Putamen (tissue), 1 donor: ENCODE measurements at places on chromosomes 5 and 9.

GRCh38 chr5:10984021-10984715, 223.1 kb upstream of the DAP start:
- DNase-seq: no peak

DNA sequence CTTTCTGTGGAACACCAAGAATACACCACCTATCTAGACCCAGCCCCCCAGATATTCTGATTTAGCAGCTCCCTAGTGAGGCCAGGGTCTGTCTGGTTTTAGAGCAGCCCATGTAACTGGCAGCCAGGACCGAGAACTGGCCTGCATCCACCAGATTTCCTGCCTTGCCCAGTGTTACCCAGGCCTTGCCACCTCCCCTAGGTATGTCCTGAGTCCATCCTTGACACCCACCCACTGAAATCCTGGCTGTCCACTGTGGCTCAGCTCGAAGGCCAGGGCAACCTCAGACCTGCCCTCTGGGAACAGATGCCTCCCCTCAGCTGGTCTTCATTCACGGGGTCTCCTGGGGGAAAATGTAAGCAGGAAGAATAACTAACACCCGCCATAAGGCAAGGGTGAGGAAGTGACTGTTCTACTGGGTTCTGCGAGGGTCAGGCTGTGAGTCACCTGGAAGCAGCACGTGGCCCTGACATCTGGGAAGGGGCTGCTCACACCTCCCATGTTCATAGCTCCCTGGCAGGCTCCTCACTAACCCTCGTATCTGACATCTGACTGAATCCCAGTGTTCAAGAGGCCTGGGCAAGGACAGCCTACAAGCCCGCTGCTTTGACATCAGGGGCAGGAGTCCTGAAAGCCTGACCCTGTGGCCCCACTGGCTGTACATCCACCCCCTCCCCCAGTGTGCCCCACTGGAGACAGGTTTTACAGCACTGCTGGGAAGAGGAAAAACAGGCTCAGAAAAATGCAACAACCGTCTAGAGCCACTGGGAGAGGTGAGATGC, 72.7 kb downstream of the SEMA4D start:
- DNase-seq: no peak

DNA sequence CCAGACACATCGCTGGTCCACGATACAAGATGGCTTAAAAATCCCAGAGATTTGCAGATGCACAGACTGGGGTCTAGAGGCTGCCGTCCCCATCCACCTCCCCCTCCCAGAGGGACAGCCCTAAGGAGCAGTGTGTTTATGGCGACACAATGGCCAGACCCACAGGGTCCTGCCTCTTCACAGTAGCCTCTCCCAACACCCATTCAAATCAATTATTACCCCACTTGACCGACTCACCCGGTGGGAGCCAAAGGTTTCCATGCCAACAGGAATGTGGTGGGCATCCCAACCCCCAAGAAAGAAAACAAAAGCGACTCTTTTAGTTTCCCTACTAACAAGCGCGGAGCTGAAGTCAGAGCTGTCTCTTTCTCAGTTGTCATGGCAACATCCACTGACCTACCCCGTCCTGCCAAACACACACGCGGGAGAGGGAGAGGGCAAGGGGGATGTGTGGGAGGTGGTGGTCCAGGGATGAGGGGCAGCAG, 209.0 kb downstream of the TTLL11 start:
- DNase-seq: peak; percentile 68

- no peak for DNase-seq
Observed at GRCh38 chr9:131625508-131625787, 80.1 kb downstream of the PRRT1B start.

- DNase-seq: peak; percentile 44
Observed at GRCh38 chr9:28808042-28808441, 1234.8 kb upstream of the C9orf72 start.

DNA sequence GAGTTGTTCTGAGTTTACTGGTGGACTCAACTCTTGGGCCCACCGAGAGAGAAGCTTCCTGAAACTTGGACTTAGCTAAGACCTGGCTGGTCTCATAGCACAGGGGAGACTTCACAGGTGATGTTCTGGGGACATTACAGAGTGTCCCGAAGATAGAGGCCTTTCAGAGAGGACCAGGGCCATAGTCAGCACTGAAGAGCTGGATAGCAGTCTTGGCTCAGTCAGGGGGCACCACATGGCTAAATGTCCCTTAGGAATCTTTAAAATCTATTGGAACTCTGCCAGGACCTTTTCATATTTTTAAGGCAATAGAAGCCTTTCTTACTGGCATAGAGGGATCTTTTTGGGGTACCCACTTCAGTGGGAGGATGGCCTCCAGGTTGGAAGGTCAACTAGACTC, 59.8 kb upstream of the CPLX2 start:
- DNase-seq: no peak

GRCh38 chr9:128107468-128108268, 19.9 kb downstream of the PTGES2 start:
- no peak for DNase-seq

GRCh38 chr5:102918986-102919610, 164.0 kb downstream of the PAM start:
- no peak for DNase-seq

GRCh38 chr5:129014185-129014584, 48.9 kb downstream of the SLC27A6 start:
- no peak for DNase-seq

DNA sequence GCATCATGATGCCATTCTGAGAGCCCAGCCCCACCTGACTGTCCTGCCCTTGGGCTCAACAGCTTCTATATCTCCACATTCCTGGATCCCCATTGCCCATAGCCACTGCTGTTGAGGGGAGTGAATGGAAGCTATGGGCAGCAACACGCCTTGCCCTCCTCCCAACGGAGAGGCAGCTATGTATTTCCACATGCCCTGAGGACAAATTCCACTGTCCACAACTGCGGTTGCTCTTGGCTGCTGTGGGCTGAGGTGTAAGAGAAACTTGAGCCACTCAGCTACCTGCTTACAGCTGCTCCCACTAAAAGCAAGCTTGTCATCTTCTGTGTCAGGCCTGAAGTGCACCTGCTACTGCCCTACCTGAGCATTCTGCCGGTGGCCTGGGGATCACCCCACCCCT, 222.9 kb downstream of the PSAT1 start:
- no peak for DNase-seq

GRCh38 chr5:141772281-141772680, 90.3 kb upstream of the ARAP3 start:
- no peak for DNase-seq

DNA sequence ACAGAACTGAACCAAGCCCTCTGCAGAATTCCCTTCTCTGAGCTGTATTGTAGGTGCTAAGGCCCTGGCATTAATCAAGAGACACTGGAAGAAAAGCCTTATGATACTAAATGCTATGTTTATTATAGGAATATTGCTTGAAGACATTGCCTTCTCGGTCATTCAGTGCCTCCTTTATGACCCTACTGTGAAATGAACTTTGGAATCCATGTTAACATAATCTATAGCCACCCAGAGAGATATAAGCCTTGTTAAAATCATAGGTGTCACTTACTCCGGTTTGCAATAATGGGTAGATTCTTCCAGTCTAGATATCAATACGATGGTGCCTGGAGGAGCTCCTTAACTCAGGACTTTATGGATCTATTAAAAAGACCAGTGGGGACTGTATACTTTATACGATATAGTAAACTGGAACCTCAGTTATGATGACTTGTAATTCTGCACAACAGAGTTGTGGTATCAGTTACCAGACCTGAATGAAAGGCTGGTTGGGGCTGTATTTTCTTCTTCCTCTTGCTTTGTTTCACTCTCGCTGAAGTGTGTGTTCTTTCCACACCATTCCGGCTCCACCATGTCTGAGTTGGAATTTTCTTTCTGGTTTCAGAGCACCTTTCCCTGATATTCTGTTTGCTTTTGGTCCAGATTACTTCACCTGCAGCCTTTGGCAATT, 154.5 kb downstream of the DROSHA start:
- no peak for DNase-seq

DNA sequence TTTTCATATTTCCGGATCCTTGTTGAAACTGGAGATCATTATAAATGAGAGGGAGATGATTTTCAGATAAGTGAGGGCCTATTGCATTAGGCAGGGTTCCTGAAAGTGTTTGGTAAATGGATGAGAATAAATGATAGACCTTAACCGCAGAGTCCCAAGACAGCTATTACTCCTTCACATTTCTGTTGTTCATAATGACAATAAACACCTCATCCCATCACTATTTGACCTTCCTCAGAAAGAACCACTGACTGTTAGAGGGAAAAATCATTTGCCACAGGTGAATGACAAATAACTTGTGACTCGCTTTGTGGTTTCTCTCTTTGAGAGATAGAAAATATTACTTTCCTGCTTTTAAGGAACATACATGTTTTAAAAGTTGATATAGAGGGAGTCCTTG, 47.3 kb upstream of the TRMT10B start:
- no peak for DNase-seq

DNA sequence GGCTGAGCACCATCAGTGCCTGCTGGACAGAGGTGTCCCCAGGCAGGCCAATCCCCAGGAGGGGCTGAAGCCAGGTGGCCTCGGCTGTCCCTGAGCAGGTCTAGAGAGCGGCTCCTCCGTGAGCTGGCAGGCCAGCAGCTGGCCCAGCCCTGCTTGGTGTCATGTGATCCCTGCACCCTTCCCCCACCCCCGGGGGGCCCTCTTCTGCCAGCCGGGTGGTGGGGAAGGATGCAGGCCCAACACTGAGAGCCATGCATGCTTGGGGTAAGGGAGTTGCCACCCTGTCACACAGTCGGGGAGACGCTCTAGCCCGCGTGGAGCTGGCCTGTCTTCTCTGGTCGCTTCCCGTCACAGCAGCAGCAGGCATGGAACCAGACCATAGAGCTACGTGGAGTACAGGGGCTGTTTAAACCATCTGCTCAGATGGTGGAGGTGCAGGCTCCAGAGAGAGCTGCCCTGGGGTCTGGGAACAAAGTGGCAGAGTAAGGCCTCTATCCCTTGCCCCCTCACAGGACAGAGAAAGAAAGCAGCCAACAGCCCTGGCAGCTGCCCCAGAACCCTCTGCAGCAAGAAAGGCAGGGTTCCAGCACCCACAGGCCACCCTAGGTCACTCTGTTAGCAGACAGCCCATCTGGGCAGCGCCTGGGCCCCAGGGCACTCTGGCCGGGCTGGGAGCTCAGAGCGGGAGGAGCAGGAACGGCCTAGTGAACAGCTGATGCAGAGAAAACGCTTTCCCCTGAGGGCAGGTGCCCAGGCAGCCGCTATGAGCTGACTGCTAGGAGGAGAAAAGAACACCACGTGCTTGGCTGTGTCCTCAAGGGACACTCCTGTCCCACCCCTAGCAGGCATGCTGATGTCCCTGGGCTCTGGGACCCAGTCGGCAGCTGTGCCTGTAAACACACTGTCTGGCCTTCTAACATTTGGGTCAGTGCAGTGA, 6.8 kb downstream of the RALGDS start:
- DNase-seq: no peak

DNA sequence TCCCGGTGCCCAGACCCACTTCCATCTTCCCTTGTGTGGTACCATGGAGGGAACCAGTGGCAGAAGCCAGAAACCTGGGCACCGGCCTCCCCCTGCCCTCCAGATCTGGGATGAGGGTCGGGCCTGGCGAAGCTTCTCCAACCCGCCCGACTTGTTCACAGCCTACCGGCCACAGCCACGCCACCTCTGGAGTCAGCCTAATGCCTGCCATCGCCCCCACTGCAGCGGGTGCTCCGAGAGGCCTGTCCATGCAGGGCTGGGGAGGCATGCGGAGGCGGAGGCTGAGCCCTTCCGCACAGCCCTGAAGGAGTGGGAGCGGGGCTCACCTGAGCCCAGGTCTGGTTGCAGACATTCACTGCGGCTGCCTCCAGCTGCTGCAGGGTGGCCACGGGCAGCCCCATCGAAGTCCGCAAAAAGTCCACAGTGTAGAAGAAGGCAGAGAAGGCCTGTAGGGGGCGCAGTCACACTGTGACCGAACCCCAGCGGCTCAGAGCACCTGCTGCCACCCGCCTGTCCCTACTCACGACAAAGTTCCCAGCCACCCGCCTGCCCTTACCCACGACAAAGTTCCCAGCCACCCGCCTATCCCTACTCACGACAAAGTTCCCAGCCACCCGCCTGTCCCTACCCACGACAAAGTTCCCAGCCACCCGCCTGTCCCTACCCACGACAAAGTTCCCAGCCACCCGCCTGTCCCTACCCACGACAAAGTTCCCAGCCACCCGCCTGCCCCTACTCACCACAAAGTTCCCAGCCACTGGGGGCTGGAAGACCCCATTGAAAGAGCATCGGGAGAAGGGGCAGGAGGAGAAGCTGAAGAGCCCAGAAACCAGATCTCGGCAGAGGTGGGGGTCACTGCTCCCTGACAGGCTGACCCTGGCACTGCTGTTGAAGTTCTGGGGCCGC, 3.8 kb upstream of the NPDC1 start:
- DNase-seq: peak; percentile 53

DNA sequence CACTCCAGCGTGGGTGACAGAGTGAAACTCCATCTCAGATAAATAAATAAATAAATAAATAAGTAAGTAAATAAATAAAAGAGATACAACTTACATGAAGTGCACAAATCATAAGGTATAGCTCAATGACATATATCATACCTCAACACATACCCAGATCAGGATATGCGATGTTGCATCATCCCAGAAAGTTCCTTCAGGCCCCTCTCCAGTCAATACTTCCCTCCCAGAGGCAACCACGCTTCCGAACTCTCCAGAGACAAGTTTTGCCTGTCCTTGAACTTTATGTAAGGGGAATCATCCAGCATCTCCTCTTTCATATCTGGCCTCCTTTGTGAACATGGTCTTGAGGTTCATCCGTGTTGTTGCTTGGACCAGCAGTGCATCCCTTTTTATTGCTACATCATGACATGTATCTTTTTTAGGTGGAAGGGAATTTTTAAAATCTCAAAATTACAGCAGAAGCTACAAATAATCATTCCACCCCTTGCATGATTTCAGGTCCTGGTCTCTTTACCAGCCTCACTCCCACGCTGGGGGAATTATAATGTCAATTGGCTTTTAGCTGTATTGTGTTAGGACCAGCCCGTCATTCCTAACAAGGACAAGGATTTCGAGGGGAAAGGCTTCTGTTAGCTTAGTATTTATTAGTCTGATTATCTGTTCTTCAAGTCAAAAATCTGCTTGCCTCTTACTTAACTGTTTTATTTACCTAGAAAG, 32.9 kb upstream of the AOPEP start:
- no peak for DNase-seq

DNA sequence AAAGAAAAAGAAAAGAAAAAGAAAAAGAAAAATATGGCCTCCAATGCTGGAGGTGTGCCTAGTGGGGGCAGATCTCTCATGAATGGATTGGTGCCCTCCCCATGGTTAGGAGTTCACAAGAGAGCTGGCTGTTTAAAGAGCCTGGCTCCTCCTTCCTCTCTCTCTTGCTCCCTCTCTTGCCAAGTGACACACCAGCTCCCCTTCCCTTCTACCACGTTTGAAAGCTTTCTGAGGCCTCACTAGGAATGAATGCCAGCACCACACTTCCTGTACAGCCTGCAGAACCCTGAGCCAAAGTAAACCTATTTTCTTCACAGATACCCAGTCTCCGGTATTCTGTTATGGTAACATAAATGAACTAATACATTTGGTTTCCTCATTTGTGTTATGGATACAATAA, 14.4 kb upstream of the GALNT10 start:
- no peak for DNase-seq

- no peak for DNase-seq
Observed at GRCh38 chr5:90875456-90875855, 316.9 kb downstream of the ADGRV1 start.

- no peak for DNase-seq
Observed at GRCh38 chr9:33125871-33126823, 41.0 kb downstream of the B4GALT1 start.
